CD4-positive, alpha-beta T cell treated with Interleukin-17A for 4 hours (primary cell): ENCODE measurements at places on chromosomes 1 and 21.
A peak's percentile ranks its signal among the peaks of the same experiment; 100 is the strongest.

DNA sequence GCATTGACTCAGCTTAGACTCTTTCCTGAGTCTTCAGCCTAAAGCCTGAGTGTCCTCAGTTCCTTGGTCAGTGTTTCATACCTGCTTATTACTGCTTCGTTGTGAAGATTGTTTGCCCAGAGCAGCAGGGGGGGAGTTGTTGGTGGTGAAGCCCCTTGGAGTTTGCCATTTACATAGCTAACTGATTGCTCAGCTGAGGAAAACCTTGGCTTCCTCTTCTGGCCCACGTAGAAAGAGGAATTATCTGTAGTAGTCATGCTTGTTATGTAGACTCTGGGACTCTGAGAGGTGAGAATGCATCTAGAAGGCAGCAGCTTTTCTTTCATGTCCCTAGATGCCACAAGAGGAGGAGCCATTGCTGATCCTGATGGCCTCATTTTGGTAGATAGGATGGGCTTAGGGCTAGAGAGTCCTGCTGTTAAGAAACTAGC, 125.9 kb downstream of the MAST2 start:
- DNase-seq = no peak

DNA sequence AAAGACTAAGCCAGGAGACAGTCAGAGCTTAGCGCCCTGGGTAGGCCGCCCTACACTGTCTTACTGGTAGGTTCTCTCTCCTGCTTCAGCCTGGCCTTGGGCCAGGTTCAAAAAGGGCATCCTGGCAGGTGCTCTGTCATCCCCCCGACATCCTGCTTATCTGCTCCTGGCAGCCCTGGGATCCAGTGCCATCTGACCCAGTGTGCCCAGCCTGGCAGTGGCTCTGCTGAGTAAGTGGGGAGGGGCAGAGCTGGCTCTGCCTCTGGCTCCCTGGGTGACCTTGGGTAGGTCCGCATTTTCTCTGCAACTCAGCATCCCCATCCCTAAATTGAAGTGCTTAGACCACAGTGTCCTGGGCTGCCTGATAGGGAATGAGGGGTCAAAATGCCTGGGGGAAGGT, 549.9 kb downstream of the PTPRU start:
- DNase-seq = no peak

- DNase-seq = no peak
Measured at GRCh38 chr21:22343303-22343702, 1345.1 kb downstream of the NCAM2 start.

- no peak for DNase-seq
Measured at GRCh38 chr1:169630006-169630405, at the start of gene SELP. Gene SELP, minus strand, starts transcription at chr1:169630124. Its CDS starts 50 bp downstream, at chr1:169630074.

DNA sequence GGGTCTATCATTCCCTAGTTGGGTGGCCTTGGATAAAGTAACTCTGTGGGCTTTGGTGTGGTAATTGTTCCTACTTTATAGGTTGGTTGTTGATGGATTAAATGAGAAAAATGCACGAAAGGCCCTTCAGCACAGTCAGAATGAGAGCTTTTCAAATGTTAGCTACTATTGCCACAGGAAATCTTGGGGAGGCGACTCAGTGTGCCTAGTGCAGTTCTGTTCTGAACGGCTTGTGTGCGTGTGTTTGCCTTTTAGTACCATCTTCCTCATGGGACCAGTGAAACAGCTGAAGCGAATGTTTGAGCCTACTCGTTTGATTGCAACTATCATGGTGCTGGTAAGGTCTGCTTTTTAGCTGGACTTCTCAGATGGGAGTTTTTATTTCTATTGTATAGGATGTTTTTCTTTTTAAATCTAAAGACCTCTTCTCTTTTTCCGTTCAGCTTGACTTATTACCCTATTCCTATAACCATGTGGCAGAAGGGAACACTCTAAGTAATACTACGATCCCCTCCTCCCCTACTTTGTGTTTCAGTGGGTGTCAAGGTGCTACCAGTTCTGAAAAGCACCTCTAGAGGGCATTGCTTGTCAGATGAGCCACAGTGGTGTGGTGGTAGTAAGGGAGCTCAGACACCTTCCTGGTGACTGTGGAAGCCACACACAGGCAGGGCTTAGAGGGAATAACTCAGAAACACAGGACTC, 9.2 kb downstream of the SFT2D2 start:
- DNase-seq = peak; percentile 32

DNA sequence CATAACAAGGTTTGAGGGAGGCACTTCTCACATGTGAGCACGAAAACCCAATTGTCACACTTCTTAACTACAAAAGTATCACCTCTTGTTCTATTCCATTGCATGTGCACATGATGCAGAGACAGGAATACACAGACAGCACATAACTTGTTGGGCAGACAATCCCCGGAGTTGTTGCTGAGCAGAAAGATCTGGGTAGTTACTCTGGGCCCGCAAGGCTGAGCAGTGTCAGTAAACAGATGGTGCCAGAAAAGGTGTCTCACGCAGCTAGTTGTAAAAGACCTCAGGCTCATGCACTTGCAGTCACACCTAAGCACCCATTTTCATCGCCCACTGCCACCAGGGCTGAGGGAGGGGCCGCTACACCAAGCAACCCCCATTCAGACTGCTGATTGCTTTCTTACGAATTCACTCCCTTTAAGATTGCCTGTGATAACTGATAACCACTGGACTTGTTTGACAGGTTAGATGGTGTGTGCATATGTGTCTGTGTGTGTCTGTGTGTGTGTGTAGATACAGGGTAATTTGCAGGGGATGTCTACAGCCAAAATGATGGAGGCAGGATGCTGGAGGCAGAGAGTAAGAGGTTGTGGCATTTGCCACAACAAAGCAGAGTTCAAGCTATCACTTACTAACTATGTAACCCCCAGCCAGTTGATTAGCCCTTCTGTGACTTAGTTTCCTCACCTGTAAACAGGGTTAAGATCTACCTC, 4.2 kb downstream of the LGR6 start:
- no peak for DNase-seq

DNA sequence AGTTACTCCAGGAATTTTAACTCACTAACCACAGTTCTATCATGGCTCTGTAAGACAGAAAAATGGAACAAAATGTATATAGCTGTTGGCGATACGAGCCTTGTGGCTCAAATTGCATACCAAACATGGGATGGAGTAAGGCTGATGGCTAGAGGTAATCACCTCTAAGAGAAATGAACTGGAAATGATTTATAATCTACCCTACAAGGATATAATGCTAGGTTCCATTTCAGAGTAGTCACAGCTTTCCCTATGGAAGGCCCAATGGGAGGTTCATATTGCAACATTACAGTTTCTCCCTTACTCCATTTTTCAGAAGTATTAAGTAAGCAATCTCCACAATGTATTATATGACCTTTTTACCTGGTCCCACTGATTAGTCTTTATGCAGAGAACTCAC, 61.6 kb downstream of the EDEM3 start:
- no peak for DNase-seq

GRCh38 chr1:147598621-147599361, 57.5 kb downstream of the BCL9 start:
- DNase-seq = peak; percentile 51

- DNase-seq = no peak
Measured at GRCh38 chr1:116111524-116112021, 374 bp downstream of the MAB21L3 start.

GRCh38 chr1:48099072-48099773, 102.0 kb upstream of the TRABD2B start:
- DNase-seq = no peak

DNA sequence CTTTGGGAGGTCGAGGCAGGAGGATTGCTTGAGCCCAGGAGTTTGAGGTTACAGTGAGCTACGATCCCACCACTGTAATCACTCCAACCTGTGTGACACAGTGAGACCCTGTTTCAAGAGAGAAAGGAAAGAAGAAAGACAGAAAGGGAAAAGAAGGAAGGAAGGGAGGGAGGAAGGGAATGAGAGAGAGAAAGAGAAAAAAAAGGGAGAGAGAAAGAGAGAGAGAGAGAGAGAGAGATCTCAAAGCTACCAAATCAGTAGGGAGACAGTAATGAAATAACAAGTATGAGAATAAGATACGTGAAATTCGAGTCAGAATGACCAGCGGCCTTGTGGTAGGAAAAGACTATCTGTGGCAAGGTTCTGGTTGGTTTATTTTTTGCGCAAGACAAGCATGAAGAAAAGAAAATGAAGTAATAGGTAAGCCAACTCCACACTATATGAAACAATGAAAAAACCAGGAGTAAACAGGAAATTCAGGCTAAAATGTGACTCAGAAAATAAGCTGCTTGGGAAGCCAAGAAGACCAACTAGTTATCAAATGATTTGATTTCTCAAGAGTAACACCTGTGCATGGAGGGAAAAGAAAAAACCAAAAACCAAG, 8.9 kb downstream of the MTF1 start:
- no peak for DNase-seq

DNA sequence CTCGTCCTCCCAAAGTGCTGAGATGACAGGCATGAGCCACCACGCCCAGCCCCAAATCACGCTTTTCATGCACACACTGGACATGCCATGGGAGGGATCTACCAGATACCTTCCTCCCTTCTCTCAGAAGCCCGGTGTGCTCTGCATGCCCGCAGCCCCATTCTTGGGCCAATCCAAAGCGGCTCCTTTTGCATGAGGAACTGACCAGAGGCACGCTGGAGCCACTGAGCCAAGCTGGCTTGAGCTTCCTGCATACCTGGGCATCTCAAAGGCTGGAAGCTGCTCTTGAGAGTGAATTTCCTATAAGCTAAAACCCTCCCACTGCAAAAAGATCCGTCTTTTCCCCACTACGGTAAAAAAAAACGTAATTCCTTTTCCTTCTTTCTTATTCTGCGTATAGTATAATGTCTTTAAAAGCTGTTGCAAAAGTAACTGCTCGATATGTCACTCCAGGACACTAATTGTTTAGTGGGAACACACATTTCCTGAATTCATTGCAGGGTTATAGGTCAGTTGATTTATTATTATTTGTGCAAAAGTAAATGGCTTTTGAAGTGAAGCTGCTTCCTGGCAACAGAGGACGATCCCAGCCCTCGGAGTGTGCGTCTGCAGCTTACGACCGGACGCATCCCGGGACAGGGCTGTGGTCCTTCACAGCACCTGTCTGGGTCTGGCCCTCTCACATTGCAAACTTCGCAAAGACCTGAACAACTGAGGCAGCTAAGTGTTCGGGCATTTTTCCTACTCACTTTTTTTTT, 61.8 kb upstream of the ETS2 start:
- no peak for DNase-seq

DNA sequence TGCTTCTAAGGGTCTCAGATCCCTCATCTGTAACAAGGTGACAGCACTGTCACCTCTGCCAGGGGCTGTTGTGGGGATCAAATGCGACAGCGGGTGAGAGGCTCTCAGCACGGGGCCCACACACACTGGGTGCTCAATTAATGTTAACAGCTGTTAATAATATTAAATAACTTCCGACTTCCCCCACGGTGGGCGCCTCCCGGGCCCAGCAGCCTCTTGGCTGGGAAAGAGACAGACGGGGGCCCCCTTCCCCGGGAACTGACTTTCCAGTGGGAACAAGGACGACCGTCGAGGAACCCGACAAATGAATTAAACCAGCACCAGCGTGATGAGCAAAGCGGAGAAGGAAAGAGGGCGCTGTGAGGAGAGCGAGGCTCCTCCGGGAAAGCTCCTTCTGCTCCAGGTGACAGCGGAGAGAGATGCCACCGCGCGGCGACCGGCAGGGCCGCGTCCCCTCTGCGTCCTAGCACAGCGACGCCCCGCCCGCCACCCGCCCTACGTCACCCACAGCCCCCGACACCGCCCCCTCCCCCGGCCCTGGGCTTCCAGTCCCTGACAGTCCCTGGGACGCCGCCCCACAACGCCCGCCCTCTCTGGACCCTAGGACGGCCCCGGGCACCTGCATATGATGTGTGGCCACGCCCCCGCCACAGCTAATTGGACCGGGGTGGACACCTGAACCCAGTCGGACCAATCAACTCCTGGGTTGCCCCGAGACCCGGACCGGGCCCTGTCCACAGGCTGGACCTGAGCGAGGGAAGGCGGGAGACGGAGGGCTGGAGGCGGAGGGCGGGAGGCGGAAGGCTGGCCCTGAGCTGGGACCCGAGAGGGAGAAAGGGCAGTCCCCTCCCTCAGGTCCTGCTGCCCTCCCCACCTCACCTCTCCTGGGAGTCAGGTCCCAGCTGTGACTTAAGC, 38.2 kb downstream of the MATN1 start:
- DNase-seq = peak; percentile 51

DNA sequence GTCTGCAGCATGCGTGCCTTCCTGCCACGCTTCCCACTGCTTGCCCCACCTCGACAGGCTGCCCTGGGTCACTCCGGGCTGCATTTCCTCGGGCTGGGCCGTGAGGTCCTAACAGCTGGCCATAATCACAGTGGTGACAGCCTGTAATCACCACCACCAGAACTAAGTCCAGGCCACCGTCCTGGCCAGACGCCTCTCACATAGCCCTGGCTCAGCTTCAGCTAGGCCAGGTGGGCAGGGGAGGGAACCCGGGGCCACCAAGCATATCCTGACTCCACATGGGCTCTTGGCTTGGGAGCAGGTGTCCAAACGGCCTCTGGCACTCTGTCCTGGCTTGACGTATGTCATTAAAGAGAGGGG, 229.5 kb downstream of the TRABD2B start:
- no peak for DNase-seq

DNA sequence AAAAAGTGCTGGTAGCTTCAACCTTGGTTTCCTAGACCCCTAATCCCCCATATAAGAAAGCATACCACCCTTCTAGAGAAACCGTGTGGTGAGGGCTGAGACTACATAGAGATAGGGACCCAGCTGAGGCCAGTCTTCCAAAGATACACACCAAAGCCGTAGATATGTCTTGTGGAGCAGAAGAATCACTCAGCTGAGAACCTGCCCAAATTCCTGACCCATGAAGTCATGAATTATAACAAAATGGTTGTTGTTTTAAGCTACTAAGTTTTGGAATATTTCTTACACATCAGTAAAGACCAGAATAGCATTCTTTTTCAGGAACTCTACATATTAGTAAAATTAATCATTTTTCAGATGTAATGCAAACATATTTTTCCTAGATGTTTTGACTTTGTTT, 3.3 kb upstream of the SNRPE start:
- DNase-seq = no peak

DNA sequence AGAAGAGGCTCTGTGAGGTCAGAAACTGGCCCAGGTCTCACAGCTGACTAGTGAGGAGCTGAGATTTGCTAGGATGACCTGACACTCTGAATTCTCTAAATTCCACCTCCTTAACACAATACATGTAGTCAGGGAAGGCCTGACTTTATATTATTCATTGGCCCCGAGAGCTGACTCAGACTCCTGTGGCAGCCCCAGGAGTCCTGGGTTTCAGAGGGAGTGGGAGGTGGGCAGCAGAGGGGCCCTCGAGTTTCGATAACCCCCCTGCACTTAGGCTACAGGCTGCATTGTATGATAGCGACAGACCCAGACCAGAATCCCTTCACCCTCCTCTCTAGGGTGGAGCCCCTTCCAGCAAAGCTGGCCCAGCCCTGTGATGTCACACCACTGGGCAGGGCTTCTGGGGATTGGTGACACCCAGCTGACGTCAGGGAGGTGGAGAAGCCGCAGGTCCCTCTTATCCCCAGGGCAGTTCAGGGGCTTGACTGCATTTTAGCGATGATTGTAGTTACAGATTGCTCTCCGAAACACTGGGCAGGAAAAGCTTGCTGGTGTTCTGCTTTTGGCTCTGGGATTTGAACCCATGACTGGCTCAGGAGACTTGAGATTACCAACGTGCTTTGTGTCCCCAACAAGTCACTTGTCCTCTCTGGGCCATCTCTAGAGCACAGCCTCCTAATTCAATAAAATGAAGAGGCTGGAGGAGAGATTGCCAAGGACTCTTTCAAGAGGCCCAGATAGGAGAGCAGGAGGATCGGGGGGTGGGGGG, 17.0 kb upstream of the GPR37L1 start:
- no peak for DNase-seq

- no peak for DNase-seq
Measured at GRCh38 chr1:83109692-83110091, 889.2 kb downstream of the TTLL7 start.
